B cell (primary cell): ENCODE measurements at places on chromosomes 4 and X.

DNA sequence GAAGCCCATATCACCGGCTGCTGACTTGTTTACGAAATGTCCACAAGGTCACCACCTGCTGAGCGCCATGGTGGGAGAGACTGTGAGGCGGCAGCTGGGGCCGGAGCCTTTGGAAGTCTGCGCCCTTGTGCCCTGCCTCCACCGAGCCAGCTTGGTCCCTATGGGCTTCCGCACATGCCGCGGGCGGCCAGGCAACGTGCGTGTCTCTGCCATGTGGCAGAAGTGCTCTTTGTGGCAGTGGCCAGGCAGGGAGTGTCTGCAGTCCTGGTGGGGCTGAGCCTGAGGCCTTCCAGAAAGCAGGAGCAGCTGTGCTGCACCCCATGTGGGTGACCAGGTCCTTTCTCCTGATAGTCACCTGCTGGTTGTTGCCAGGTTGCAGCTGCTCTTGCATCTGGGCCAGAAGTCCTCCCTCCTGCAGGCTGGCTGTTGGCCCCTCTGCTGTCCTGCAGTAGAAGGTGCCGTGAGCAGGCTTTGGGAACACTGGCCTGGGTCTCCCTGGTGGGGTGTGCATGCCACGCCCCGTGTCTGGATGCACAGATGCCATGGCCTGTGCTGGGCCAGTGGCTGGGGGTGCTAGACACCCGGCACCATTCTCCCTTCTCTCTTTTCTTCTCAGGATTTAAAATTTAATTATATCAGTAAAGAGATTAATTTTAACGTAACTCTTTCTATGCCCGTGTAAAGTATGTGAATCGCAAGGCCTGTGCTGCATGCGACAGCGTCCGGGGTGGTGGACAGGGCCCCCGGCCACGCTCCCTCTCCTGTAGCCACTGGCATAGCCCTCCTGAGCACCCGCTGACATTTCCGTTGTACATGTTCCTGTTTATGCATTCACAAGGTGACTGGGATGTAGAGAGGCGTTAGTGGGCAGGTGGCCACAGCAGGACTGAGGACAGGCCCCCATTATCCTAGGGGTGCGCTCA is 8.7 kb upstream of the MSANTD1 start:
- H3K27me3 ChIP-seq: no peaks in the 10 kb centered on the region
- no peak for DNase-seq
- H3K27ac ChIP-seq: no peak overlapping the region
- H3K4me1 ChIP-seq: no peaks in the 10 kb centered on the region
- H3K4me3 ChIP-seq: no peak overlapping the region

DNA sequence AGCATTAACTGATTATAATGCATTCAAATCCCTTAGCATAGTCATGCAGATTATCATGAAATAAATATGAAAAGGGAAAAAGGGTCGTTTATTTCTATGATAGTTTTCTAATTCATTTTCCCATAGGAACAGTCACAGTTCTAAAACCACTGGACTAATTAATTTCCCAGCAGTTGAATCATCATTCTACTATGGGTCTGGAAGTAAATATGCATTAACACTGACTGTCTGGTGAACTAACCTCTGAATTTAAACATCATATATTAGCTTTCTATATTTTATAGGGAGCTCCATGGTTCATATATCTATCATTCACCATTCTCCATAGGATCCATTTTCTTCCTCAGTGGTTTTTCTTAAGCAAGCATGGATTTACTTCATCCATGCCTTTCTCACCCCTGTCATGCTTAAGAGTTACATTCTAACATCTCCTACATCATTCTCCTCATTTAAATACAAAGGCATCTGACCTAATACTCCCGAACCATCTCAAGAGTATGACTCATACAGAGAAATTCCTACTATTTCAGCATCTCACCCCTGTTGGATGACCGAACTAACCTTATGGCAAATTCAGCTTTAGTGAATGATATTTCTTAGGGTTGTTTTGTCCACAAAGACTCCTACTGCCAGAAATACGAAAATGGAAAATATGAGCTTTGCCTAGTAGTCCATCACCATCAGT is 198.7 kb upstream of the ADAMTS3 start:
- H3K27me3 ChIP-seq: no peaks in the 10 kb centered on the region
- DNase-seq: no peak
- no peak overlapping the region for H3K4me3 ChIP-seq
- no peaks in the 10 kb centered on the region for H3K36me3 ChIP-seq
- H3K4me1 ChIP-seq: no peaks in the 10 kb centered on the region
- H3K27ac ChIP-seq: no peak overlapping the region

DNA sequence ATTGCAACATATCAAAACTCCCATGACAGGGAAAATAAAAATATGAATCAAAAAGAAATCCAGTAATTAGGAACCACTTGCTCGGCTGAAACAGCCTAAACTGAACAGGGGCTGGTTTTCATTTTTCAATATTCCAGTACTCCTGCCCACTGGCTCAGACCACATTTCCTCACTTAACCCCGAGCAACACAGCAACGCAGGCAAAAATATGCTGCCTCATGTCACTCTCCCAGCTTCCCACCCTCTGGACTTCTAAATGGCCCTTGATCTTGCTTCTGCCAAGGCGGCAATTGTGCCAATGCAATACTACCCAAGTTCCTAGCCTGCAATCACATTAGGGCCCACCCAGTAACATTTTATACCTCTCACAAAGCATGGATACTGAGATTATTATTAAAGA is 30.6 kb downstream of the USP46 start:
- H3K4me1 ChIP-seq: no peaks in the 10 kb centered on the region
- peaks cover 7% of the 10 kb centered on the region for H3K36me3 ChIP-seq
- H3K27me3 ChIP-seq: no peaks in the 10 kb centered on the region
- H3K4me3 ChIP-seq: no peak overlapping the region

- no peaks in the 10 kb centered on the region for H3K27me3 ChIP-seq
- H3K36me3 ChIP-seq: no peaks in the 10 kb centered on the region
- no peak for DNase-seq
- H3K4me3 ChIP-seq: no peak overlapping the region
- H3K4me1 ChIP-seq: no peaks in the 10 kb centered on the region
Observed at GRCh38 chr4:125620066-125620860, 305.5 kb downstream of the FAT4 start.

- no peak overlapping the region for H3K4me3 ChIP-seq
- no peak overlapping the region for H3K27ac ChIP-seq
- no peaks in the 10 kb centered on the region for H3K27me3 ChIP-seq
- no peaks in the 10 kb centered on the region for H3K36me3 ChIP-seq
Observed at GRCh38 chrX:123713841-123714240, 19.0 kb downstream of the THOC2 start.
